ENCODE measurements at places on chromosomes 4 and X.

- no peak for DNase-seq
Observed at GRCh38 chr4:142530728-142531127, 315.4 kb downstream of the INPP4B start.

- peak; percentile 89 for DNase-seq
Observed at GRCh38 chr4:119025916-119026661, 109.5 kb upstream of the MYOZ2 start.

- peak; percentile 9 for DNase-seq
Observed at GRCh38 chr4:138522366-138522765, 280.2 kb upstream of the SLC7A11 start.

DNA sequence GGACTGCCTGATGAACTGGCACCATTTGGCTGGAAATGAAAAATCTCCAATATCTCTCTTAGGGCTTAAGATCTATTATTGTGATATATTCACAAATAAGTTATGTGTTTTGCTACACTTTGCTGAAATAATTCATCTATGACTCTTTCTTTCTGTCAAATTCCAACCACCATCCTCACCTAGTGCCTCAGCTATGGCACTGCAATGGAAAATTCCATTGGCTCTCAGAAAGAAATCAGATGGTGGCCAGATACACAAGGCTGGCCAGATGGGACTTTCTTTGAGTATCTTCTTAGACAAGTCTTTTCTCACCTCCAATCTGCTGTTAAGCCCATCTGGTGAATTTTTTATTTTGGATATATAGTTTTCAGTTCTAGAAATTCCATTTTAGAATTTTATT is 28.0 kb downstream of the NAT8L start:
- no peak for DNase-seq

- peak; percentile 66 for DNase-seq
Observed at GRCh38 chrX:57821703-57822387, 88.4 kb downstream of the ZXDA start.

- no peak for DNase-seq
Observed at GRCh38 chrX:39721566-39722279, 376.0 kb downstream of the BCOR start.

DNA sequence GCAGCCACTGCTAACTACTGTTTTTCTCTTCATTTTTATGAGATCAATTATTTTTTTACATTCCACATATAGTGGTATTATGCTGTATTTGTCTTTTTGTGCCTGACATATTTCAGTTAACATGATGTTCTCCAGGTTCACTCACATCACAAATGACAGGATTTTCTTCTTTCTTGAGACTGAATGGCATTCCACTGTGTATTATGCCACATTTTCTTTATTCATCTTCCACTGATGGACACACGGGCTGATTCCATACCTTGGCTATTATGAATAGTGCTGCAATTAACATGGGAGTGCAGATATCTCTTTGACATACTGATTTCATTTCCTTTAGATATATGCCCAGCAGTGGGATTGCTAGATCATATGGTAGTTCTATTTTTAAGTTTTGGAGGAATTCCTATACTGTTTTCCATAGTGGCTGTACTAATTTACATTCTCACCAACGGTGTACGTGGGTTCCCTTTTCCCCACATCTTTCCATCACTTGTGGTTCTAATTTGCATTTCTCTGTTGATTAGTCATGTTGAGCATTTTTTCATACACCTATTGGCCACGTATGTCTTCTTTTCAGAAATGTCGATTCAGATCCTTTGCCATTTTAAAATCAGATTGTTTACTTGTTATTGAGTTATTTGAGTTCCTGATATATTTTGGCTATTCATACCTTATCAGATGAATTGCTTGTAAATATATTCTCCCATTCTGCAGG is 14.9 kb upstream of the ZCCHC4 start:
- no peak for DNase-seq

DNA sequence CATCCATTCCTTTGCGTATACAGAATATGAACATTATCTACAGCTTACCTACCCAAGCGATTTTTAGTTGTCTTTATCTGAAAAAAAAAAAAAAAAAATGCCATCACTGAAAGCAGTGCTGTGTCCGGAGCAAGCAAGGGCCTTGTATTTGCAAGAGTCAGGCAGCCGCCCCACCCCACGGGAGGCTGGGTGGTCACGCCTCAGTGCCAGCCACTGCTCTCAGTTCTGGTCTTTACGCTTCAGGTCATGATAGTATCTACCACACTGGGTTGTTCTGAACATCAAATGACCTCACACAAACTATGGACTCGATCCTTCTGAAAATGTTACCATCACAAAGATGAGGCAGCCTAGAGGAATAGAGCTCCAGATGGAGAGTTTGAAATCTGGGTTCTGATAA is 62.7 kb upstream of the HELT start:
- no peak for DNase-seq

GRCh38 chrX:17072301-17072700 is 125.8 kb downstream of the REPS2 start:
- no peak for DNase-seq

- DNase-seq: no peak
Observed at GRCh38 chrX:71828086-71828485, 64.9 kb downstream of the CXorf49B start.

DNA sequence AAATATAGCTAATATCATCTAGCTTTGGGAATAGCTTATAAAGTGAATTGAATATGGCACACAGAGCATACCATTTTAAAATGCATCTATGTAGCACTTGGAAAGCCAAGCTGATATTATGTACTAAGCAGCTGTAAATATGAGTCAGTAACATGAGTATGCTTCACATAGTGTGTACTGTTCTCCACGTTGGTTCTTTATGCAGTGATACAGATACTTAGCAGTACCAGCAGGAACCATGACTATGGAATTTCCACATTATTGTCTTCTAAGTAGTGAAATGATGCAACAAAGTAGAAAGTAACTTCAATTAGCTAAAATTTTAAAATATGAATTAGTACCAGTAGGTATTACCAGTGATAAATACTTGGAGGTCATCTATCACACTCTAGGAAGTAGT is 320.1 kb downstream of the BMPR1B start:
- no peak for DNase-seq

- no peak for DNase-seq
Observed at GRCh38 chr4:48270951-48271473, 1.4 kb upstream of the TEC start.

DNA sequence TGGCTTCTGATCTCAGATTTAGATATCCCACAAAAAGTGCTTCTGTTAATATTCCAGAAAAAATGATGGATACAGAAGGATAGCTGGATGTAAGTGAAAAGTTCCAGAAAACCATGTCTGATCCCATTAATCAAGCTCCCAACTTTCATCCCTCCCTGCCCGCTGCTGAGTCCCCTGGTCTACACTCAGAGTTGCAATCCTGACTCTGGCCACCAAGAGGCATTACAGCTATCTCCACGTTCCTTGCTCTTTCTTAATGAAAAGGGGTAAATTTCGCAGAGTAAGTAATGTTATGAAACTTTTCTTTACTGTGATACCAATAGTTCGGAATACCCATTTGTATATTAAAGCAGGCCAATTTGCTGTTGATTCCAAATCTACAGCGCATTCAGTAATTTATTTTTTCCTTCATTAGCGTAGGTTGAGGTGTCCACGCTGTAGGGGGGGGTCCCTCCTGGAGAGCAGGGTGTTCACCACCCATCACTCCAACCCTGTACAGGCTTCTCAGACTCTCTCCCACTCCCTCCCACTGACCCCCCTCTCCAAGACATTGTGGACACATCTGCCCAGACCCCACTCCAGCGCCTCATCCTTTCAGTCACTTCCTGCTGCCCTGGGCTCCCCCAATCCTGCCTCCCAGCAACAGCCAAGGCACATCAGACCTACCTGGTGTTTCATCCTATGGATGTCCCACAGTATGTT is 55.1 kb downstream of the RAB40A start:
- DNase-seq: peak; percentile 33

GRCh38 chr4:86472377-86473019 is 112.6 kb upstream of the MAPK10 start:
- DNase-seq: no peak

Measured in inflammatory macrophage treated with lipopolysaccharide for 1 hour (primary cell).